ENCODE measurements at places on chromosomes 1 and 21.
A peak's percentile ranks its signal among the peaks of the same experiment; 100 is the strongest.

DNA sequence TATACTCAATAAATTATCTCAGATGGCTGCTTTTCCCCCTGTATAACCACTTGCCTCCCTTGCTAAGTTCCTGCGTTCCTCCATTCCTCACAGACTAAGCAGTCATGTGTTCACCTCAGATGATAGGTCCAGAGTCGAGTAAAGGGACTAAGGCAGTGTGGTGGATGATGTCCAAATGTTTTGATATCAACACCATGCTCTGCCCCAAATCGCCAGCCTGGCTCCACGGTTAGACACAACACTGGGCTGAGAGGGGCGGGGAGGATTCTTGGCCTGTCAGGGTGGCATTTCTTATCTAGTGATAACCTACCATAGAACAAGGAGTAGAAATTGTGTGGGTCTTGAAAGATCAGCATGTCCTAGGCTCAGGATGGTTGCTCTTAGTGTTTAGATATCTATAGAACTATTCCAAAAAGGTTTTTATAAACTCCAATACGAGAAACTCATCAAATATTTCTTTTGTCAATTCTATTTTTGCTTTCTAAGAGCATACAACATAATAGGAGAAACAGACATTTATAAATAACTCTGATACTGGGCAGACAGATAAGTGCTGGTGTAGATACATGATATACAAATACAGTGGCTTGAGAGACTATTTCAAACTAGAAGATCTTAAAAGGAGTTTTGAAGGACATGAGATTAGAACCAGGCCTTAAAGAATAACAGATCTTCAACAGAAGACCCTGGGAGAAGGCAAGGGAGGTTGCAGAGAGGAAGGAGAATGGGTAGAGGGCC, 21.5 kb downstream of the GJA5 start:
- DNase-seq = no peak

- DNase-seq = no peak
Measured at GRCh38 chr1:163876546-163876945, 554.8 kb downstream of the NUF2 start.

GRCh38 chr21:17578162-17578561, 34.5 kb downstream of the BTG3 start:
- no peak for DNase-seq

GRCh38 chr1:22673486-22674409, 20.7 kb downstream of the C1QB start:
- peak; percentile 36 for DNase-seq

DNA sequence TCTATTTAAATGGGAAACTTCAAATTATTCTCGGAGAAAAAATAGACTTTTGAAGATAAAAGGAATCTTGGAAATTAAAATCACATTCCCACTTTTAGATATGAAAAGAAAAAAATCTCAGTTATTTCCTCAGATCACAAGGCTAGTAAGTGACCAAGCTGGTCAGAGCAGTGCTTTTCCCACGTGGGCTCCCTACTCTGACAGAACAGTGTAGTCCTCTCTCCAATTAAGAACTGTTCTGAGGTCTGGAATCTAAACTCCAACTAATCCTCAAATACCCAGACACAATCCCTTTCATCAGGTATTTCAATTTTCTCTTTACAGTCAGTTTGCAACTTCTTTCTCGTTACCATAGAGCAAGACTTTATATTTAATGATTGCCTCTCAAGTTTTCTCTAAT, 50.6 kb downstream of the RGS21 start:
- DNase-seq = no peak

GRCh38 chr1:7491109-7491817, 279.8 kb upstream of the VAMP3 start:
- no peak for DNase-seq
